ENCODE measurements at places on chromosomes 6 and 20.

DNA sequence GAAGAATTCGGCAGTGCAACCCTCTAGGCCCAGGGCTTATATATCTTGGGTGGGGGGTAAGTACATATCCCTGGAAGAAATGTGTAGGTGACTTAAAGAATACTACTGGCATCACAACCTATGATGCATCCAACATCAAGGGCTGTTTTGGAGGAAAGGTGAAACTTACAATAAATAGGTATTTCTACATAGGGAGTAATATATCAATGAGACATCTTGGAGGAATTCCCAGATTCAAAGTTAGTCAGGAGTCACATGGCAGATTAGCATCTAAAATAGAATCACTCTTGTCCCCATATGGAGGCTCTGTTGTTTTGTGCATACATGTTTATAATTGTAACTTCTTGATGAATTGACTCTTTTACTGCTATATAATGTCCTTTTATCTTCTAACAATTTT lies 375.5 kb downstream of the PAX1 start:
- no peak for DNase-seq

DNA sequence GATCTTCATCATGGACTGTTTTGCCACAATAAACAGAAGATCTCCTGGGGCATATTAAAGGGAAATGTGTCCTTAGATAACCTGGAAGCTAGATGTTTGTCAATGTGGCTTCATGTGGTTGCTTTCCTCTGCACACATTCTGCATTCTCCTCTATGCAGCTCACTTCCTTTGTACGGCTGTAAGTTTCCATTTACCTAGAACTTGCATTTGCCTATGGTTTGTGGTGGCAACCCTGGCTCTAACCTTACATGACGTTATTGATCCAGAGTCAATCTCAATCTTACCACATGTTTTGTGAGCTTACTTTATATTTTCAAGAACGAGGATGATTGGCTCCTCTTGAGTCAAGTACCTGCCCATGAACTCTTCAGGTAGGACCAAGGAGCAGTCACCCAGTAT lies 863.1 kb downstream of the MAFB start:
- DNase-seq, result no peak

DNA sequence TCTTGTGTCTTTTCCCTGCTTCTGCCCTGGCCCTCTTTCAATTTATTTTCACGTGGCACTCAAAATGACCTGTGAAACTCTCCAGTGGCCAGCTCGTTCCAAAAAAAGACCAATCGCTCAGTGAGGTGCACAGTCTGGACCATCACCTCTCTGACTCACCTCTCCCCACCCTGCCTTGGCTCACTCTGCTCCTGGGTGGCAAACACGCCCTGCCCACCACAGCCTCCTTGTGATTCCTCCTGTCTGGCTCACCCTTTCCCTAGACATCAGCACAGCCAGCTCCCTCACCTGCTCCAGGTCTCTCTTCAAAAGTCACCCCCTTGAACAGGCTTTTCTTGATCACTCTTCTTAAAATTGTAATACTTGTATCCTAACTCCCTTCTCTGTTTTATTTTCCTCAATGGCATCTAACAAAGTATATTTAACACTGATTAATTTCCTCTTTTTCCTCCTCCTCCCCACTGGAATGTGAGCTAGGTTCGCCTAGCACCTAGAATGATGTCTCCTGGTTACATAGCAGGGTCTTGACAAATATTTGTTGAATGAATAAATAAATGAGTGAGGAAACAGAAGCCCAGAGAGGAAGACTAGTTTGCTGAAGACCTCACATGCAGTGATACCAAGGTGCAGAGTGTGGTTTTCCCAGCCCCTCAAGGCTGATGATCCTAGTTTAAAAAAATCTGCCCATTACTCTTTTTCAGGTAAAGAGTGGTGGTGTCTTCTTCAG lies 109.0 kb downstream of the GJA10 start:
- no peak for DNase-seq

DNA sequence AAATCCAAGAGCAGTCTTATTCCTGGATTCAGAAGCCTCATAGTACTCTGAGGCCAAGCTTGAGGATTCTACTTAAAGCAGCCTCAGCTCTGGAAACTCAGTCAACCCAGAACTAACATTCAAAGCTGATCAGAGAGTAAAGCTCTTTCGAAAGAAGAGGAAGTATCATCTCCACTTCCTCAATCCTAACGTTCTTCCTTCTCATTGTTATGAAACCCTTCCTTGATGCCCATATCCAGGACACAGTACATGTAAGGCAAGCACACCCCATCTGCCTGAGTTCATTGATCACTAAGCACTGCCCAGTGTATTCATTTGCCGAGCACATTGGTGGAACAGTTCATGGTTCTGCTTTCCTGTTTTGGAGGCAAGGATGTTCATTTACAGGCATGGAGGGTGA lies at the start of gene IPCEF1:
IPCEF1 (minus strand) TSS at position 114 of the 400 bp plus-strand sequence. CDS start 90,856 bp downstream, outside the sequence.
- no peak for DNase-seq

GRCh38 chr6:14841901-14842421 lies 403.9 kb upstream of the JARID2 start:
- DNase-seq, result no peak

Data from H9 (cell line).